Fibroblast of skin of right biceps (primary cell): ENCODE measurements at places on chromosomes 5 and 9.

- DNase-seq: peak; percentile 74
Measured at GRCh38 chr9:69949396-69949795, 94.3 kb upstream of the MAMDC2 start.

- no peak for DNase-seq
Measured at GRCh38 chr9:4362281-4362680, 62.4 kb upstream of the GLIS3 start.

- DNase-seq: peak; percentile 16
Measured at GRCh38 chr9:118533101-118533500, 828.9 kb downstream of the TLR4 start.

- DNase-seq: no peak
Measured at GRCh38 chr5:128896675-128897074, 68.6 kb upstream of the SLC27A6 start.

DNA sequence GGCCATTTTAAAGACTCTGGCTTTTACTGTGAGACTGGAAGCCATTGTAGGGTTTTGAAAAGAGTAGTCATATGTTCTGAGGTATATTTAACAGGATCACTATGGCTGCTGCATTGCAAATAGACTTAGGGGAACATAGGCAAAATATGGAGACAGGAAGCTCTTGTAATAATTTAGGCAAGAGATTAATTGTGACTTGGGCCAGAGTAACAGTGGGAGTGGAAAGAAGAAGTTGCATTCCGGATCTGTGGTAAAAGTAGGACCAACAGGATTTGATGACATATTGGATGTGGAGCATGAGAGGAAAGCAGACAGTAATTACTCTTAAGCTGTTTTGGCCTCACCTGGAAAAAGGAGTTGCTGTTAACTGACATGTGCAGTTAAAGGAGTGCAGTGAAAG is 85.6 kb downstream of the SMIM15 start:
- no peak for DNase-seq

DNA sequence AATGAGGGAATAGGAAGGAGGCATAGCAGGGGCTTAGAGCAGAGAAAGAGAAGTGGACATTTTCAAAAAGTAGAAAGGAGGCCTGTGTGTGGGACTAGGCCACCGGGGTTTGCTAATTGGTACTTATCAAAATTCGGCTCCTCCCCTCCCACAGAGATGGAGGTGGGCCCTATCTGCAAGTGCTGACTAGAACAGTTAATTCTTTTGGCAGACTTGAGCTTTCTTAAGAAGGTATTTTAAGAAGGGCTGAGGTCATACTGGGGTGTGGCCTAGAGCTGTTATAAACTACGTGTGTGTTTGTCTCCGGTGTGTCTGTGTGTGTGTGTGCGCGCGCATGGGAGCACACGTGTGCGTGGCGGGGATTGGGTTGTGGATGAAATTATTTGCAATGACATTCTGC is 1086.5 kb downstream of the EFNA5 start:
- no peak for DNase-seq

- DNase-seq: peak; percentile 94
Measured at GRCh38 chr5:143913008-143913752, 101.2 kb downstream of the HMHB1 start.

GRCh38 chr9:136947028-136947891 is 2.2 kb downstream of the C8G start:
- no peak for DNase-seq

GRCh38 chr9:125752070-125752628 is 5.0 kb downstream of the PBX3 start:
- DNase-seq: no peak

DNA sequence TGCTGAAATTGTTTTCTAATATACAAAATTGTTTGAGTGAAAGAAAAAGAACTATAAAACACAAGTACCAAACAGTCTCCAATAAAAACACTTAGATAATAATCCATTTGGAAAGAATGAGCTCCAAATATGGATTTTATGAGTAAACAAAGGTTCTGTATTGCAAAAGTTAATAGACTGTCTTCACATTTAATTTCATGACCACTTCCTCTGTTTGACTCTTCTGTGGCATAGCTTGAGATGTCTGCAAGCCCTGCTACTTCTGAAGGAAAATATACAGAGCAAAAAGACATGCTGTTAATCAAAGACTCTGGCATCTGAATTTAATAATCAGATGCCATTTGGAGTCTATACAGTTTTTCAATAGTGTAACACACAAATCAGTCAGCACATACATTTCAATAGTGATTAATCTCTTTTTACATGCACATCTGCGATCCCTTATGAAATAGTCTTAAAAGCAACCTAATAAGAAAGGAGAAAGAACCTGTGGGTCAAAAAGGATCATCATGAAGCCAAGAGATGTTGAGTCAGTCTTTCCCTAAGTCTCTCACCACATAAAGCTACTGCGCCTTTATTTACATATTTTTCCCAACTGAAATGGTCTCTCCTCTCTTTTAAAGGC is 165.4 kb upstream of the LHFPL2 start:
- DNase-seq: peak; percentile 71

DNA sequence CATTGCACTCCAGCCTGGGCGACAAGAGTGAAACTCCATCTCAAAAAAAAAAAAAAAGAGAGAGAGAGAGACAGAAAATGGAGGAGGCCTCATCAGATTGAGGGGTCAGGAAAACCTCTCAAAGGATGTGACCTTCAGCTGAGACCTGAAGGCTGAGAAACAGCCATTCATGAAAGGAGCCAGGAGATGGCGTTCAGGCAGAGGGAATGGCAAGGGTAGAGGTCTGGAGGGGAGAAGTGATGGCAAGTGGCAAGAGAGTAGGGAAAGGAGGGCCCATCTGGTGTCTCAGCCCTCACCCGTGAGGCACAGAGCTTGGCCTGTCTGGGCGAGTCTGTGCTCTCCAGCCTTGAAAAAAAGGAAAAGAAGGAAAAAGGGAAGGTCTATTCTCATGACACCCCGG is 17.0 kb downstream of the CAMK2A start:
- peak; percentile 58 for DNase-seq

- DNase-seq: no peak
Measured at GRCh38 chr5:160469156-160470144, 47.8 kb downstream of the PTTG1 start.

DNA sequence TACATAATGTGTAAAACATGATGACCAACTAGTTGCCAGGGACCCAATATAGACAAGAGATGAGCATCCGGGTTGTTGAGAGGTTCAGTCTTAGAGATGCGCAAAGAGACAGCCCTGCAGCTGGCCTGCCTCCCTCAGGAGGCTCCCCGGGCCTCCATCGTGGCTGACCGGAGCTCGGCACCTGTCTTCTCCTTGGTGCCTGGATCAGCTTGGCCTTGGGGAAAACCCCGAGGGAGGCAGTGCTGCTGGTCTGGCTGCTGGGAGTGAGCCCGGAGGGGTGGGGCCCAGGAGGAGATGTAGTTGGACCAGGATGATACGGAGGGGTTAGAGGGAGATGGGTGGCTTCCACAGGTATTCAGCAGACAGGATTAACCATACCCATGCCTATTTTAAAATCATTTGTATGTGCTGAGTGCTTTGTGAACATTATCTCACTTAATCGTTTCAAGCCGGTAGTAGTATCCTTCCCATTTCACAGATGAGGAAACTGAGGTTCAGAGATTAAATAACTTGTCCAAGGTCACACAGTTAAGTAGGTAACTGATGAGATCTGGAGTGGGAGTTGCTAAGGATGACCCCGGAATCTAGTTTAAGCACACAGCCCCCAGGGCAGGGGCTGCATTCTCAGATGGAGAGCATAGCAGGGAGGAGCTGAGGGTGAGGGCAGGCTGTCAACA is 173.8 kb downstream of the COL23A1 start:
- DNase-seq: no peak

- DNase-seq: peak; percentile 2
Measured at GRCh38 chr5:120734033-120734432, 269.9 kb downstream of the PRR16 start.

GRCh38 chr5:122743261-122743660 is 31.6 kb upstream of the SNX2 start:
- DNase-seq: no peak

DNA sequence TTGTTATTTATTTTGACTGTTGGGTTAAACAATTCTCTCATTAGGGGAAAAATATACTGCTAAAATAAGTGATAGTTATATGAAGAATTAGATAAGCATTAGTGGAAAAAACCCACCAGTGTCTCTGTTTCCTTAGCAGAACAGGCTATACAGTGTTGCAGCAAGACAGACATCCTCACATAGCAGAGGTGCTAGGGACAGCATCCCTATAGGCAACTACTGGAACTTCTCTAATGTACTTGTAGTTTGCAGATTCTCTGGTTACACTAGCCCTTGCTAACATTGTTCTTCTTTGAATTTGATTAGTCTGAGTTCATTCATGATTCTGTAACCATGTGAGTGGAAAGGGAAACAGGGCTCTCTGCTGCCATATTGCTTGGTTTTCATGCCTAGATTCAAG is 661.8 kb upstream of the RGMB start:
- DNase-seq: no peak

- DNase-seq: no peak
Measured at GRCh38 chr5:95939465-95939864, 22.2 kb downstream of the ELL2 start.

DNA sequence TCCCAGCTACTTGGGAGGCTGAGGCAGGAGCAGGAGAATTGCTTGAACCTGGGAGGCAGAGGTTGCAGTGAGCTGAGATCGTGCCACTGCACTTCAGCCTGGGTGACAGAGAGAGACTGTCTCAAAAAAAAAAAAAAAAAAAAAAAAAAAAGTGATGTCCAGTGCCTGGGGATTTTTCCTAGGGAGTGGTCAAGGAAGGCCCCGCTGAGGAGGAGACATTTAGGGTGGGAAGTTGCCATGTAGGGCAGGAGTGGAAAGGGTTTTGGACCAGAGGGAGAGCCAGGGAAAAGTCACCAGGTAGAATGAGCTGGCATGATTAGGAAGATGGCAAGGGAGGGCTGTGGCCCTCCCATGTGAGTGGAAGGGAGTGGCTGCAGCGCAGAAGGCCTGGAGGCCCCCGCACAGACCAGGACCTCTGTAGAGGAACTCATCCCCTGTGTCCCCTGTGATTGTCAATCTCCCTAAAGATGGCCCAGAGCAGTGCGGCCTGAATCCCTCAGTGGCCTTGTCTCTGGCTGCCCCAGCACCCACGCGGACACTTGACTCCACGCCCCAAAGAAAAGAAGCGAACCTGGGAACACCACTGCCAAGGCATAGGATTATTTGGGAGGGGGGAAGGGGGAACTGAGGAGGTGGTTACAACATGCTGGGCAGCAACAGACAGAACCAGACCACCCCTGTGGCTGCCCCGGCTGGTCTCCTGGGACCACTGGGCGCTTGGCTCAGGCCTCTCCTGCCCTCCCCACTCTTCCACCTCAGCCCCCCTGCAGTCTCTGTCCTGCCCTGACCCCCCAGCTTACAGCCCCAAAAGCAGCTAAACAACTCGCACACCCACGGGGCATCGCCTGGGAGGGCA is 2.6 kb upstream of the SQSTM1 start:
- DNase-seq: no peak

- no peak for DNase-seq
Measured at GRCh38 chr9:134175291-134175807, 11.0 kb upstream of the RNU6ATAC start.

- no peak for DNase-seq
Measured at GRCh38 chr9:92058723-92059444, 56.3 kb downstream of the SPTLC1 start.

DNA sequence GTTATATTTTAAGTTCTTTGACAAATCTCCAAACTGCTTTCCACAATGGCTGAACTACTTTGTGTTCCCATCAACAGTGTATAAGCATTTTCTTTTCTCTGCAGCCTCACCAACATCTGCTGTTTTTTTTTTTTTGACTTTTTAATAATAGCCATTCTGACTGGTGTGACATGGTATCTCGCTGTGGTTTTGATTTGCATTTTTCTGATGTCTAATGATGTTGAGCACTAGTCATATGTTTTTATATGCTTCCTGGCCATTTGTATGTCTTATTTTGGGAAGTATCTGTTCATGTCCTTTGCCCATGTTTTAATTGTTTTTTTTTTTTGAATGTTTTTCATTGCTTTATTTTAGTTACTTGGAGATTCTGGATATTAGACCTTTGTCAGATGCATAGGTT is 196.6 kb downstream of the PLK2 start:
- DNase-seq: peak; percentile 49

DNA sequence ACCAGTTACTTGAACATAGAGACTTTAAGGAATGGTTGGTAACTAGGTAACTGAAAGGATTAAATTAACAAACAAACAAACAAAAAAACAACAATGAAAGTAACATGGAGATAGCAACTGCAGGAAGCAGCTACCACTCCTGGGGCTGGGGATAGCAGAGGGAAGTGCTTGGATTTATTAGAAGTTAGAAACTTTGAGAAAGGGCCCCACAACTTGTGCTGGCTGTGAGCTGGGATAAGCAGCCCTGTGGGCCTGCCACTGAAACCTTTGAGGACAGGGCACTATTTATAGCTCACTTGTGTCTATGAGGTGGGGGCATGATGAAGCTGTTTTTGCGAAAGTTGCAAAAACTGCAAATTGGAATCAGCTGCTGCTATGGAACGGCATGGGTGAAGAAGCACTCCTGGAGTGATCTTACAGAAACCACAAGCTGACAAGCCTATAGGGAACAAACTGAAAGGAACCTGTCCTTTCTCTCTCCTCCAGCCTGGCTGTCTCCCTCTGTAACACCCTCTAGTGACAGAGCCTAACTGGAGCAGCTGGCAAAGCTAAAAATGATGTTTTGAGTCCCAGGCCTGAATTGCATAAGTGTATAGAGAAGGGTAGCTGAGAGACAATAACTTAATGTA is 91.4 kb upstream of the RANBP6 start:
- DNase-seq: peak; percentile 31

DNA sequence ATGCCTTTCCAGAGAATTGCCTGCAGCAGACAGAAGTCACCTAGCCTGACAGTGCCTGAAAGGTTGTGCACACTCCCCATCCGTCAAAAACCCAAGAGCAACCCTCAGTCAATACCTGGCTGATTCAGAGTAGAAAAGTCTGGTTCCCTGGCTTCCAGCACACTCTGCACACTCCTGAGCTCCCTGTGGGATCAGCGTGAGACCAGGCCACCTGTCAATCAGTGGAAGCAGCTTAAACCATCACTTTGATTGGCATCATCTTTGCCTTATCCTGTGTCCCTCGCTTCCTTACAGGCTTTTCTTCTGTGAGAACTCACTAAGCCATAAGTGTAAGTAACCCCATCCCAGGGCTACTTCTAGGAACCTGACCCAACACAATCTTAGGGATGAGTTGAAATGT is 109.8 kb downstream of the ACTL7B start:
- no peak for DNase-seq

DNA sequence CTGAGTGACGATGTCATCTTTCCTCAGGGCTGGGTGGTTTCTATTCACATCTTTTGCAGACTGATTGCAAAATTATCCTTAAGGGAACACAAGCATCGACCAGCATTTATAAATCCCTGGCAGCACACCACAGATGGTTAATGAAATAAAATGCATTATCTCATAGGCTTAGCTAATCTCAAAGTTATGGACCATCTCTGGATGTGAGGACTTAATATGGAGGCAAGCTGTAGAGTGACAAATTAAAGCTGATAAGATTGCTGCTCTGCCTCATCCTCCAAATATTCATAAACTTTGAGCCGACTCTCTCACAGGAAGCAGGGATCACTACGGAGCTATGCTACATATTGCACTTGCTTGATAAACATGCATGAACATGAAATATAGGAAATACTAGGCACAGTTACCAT is 663.2 kb upstream of the RGMB start:
- peak; percentile 94 for DNase-seq

- no peak for DNase-seq
Measured at GRCh38 chr5:72455476-72455875, 51.7 kb downstream of the ZNF366 start.
